WTC11 (cell line): ENCODE measurements at places on chromosomes 5 and 9.

DNA sequence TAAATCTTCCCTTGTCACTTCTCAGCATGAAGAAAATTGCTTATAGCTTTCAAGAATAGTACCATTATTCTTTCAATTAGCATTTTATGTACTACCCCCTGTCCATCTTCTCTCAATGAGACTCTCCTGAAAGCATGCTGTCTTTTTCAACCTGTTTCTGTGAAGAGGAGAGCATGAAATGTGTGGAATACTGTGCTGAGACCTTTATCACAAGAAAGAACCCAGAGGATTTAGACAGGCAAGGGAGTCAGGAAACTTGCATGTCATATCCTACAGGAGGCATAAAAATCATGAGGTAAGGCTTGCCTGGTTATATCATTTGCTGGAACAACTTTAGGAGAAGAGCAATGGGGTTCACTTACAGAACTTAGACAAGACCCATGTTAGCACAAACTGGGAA is 56.7 kb upstream of the LPAR1 start:
- no peak for DNase-seq

DNA sequence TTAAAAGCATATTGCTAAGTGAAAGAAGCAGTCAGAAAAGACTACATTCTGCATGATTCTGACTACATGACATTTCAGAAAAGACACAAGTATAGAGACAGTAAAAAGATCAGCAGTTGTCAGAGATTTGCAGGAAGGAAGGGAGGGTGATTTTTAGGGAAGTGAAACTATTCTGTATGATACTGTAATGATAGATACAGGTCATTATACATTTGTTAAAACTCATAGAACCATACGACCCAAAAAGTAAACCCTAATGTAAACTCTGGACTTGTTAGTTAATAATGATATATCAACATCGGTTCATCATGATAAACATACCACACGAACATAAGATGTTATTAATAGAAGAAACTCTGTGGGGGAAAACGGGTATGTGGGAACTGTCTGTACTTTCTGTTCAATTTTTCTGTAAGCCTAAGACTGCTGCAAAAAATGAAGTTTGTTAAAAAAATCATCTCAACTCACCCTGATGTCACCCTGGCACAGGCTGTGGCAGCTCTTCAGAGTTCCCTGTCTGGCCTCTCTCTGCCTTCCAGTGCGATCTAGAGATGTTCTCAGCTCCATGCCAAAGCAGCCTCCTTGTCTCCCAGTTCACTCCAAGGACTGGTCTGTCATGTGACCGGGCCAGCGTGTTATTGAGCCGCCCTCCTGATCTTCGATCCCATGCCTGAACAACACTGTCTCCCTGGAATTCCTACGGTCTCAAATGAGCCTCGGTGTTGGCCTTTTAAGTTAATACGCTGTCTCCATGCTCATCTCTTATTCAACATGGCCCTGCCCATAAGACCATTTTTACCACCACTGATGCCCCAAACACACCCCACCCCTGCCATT is 35.4 kb downstream of the PRLR start:
- no peak for DNase-seq

DNA sequence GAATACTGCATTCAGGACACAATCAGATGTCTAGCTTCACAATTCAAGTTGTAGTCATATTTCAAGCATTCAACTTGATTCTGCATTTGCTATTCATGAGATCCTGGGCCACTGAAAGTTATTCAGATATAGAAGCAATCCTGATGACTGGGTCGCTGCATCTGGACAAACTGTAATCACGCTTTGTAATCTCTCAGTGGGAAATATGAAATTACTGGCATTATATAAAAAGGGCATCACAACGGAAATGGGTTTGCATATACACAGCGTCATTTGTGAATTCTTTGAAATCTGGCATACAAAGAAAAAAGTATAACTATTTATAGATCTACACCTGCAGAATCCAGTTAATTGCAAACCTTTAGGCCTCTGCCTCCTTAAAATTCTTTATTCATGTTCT is 102.2 kb downstream of the PARP8 start:
- no peak for DNase-seq

DNA sequence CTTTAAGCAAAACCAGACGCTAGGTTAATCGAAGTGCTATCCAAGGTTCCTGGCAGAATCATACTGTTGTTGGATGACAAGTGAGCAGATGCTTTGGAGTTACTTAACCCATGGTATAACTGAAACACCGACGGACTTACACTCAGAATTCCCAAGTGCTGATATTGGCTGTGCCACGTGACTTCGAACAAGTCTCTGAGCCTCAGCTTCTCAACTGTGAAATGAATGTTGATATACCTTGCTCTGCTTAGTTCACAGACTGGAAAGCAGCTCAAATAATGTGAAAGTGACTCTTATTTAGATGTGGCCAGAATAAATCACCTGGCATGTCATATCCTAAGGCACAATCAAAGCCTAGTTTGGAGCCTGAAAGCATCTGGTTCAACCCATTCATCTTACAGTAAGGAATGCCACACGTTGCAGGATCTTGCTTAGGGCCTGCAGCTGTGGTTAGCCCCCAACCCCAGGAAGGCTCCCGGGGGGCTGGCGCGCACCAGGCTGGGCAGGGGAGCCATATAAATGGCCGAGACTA is 759 bp downstream of the GEMIN5 start:
- DNase-seq: no peak
